ENCODE measurements at places on chromosomes 7 and 10.
A peak's percentile ranks its signal among the peaks of the same experiment; 100 is the strongest.

GRCh38 chr10:119542988-119543813 is 682 bp upstream of the RGS10 start:
- peak; percentile 35 for DNase-seq

- no peak for DNase-seq
Measured at GRCh38 chr10:97682042-97682441, 5.0 kb downstream of the AVPI1 start.

- DNase-seq, result no peak
Measured at GRCh38 chr7:80275192-80275605, 140.6 kb downstream of the GNAI1 start.

GRCh38 chr7:73941836-73942551 is 81.0 kb downstream of the TMEM270 start:
- DNase-seq, result no peak

DNA sequence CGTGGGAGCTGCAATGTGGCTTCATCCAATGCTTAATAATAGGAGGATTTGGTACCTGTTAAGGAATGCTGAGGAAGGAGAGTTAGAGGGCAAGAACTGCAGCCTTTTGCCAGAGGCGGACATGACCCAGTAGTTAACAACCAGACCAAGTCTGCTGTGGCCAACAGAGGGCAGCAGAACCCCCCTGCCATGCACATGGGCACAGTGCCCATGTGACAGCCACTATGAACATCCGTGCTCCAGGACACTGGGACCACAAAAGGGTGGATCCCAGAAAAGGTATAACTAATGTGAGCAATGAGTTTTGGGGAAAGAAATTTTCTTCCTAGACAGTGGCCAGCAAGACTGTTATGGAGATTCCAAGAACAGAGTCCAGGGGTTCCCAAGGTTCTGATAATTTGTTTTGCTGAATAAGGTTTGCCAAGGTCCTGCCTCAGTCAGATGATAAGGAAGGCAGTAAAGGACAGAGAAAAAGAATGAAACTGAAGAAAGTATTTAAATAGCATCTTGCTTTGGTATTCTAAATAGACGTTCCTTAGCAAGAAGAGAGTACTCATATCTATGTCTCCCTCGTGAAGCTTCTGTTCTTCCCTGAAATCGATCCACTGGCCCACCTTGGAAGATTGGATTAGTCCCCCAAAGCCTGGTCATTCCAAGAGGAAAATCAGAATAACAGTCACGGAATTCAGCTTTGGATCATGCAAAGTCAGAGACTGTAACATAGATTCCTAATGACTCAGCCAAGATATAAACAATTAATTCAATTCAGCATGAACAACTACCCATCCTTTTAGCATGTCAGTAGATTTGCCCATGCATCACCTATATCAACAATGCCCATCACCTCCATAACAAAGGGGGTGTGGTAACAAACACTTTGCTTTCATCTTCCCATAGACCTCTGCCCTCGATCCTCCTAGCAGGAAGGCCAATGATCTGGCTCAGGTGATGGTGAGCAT is 56.0 kb downstream of the LGI1 start:
- DNase-seq, result no peak

DNA sequence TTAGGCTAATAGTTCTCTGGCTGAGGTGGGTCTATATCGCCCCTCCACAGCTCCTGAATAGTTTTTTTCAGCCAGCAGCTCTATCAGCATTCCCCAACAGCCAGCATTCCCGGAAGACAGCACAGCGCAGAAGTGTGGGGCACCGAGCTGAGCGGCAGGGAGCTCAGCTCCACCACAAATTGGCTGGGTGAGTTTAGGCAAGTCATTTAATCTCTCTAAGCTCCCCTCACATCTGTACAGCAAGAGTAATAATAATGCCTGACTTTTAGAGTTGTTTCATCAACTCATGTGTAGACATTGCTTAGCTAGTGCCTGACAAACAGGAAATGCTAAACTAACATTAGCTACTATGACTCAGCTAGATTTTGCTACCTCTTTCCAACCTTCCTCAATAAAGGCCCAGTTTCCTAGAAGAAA is 247.9 kb upstream of the PTN start:
- DNase-seq, result no peak

- DNase-seq, result no peak
Measured at GRCh38 chr10:58773341-58773740, 260.7 kb downstream of the BICC1 start.

- no peak for DNase-seq
Measured at GRCh38 chr10:519055-519715, 170.3 kb downstream of the DIP2C start.

DNA sequence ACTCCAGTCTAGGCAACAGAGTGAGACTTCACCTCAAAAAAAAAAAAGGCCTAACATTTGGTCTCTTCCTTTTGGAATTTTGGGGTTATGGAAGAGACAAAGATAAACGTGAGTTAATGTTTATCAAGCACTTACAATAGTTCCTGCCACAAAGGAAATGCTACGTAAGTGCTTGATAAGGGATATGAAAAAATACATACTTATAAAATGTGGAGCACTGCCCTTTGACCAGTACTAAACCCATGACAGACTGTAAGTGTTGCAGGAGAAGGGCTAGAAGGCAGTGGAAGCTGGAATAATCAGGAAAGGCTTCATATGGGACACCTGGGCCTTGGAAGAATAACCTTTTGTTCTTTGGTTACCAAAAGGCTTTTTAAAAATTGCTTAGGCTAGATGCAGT is 25.5 kb downstream of the TMEM248 start:
- DNase-seq, result no peak

DNA sequence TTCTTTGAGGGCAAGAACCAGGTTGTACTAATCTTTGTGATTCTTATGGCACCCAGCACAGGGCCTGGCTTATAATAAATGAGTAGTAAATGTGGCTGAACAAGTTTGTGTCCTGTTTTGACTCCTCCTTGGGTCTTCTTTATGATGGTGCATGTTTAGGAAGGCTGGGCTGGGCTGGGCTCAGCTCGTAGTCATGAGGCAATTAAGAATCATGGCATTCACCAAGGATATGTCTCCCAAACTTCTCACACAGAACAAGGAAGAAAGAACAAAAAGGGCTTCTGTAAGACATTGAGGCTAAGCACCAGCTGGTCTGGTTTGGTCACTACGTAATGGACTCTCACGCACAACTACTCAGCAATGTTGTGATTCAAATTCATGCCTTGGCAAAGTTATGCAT is 30.5 kb upstream of the YAE1 start:
- DNase-seq, result no peak

- no peak for DNase-seq
Measured at GRCh38 chr7:100532165-100533022, 6.6 kb upstream of the AGFG2 start.

- DNase-seq, result no peak
Measured at GRCh38 chr10:52064084-52064845, 249.8 kb upstream of the DKK1 start.

DNA sequence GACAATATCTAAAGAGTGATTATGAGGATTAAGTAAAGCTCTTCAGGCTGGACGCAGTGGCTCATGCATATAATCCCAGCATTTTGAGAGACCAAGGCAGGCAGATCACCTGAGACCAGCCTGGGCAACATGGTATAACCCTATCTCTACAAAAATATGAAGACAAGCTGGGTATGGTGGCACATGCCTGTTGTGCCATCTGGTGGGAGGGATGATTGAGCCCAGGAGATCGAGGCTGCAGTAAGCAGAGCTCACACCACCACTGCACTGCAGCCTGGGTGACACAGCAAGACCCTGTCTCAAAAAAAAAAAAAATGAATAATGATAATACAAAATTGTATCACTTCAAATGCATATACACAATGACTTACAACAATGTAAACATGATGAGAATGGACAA is 195.6 kb upstream of the AUTS2 start:
- no peak for DNase-seq

- no peak for DNase-seq
Measured at GRCh38 chr10:132273966-132274365, 33.8 kb downstream of the STK32C start.

DNA sequence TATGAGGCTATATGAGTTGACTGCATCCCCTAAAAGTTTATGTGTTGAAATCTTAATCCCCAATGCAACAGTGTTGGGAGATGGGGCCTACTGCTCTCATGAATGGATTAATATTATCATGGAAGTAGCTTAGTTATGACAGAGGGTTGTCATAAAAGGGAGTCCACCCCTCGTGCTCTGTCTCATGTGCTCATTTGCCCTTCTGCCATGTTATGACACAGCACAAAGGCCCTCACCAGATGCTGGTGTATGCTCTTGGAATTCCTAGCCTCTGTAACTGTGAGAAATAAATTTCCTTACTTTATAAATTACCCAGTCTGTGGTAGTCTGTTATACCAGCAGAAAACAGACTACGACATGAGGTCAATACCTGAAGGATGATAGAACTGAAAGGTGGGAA is 17.6 kb upstream of the PANK1 start:
- no peak for DNase-seq

DNA sequence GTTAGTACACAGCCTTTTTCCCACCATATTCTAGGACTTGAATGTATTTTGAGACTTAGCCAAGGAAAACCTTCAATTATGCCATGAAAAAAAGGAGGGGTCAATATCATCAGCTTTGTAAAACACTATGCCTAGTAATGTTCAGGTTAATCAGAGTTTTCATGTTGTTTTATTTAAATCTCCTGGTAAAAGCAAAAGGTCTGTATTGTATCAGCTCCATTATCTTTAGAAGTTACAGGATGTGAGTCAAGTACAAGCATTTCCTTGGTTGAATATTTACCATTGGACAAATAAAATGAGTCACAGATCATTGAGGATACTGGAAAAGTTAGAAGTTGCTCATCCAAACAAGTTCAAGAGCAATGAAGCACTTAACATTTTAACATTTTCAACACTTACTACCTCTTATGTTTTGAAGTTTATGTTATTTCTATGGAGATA is 89.9 kb upstream of the CAPZA2 start:
- no peak for DNase-seq

- no peak for DNase-seq
Measured at GRCh38 chr7:514651-515598, 4.7 kb downstream of the PDGFA start.

All from stimulated activated CD4-positive, alpha-beta T cell treated with anti-CD3 and anti-CD28 coated beads, TNF-alpha, amount 100 ng/mL, for 1 hour (primary cell).